ENCODE measurements at places on chromosomes 6 and 20.

- DNase-seq = no peak
Measured at GRCh38 chr6:43707767-43708166, 20.2 kb upstream of the MRPS18A start.

- DNase-seq = no peak
Measured at GRCh38 chr6:90297115-90297866, 648 bp upstream of the BACH2 start.

GRCh38 chr6:168160506-168161370 lies 81.7 kb upstream of the FRMD1 start:
- DNase-seq = no peak

DNA sequence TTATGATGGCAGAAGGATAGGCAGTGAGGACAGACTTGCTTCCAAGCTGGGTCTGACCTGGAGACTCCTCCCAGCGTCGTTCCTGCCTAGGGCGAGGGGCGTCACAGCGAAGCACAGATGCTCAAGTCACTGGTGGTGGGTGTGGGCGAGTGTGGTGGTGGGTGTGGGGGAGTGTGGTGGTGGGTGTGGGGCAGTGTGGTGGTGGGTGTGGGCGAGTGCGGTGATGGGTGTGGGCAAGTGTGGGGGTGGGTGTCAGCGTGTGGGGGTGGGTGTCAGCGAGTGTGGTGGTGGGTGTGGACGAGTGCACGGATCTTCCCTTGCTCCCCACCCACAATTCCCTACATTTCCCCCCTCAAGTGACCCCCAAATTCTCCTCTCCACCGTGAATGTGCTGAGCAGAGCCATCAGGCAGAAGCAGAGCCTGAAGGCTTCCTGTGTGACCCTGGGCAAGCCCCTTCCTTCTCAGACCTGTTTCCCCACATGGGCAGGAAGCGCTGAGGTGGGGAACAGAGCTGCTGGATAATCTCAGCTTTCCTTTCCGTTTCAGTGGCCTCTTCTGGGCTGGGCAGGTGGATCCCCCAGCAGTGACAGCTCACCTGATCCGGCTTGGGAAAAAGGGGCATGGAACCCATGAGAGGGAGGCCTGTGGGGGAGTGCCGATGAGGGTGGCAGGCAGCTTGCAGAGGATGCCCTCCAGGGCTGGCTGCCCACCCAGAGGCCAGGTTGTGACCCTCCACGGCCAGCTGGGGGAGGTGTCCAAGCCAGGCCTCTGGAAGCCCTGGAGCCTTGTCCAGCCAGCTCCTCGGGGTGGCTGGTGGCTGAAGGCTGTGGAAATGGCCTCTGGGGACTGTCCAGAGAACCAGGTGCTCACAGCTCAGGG lies 42.9 kb downstream of the RSPO4 start:
- DNase-seq = no peak

- no peak for DNase-seq
Measured at GRCh38 chr6:42440778-42441696, 10.7 kb downstream of the TRERF1 start.

GRCh38 chr20:3768342-3769130 lies 983 bp upstream of the ADISSP start:
- DNase-seq = peak; percentile 75

GRCh38 chr20:62784497-62784896 lies 11.8 kb upstream of the MRGBP start:
- no peak for DNase-seq

- peak; percentile 59 for DNase-seq
Measured at GRCh38 chr6:11144393-11144851, 32.9 kb upstream of the ERVFRD-1 start.

- DNase-seq = no peak
Measured at GRCh38 chr20:43925801-43926200, 11.1 kb downstream of the TOX2 start.

DNA sequence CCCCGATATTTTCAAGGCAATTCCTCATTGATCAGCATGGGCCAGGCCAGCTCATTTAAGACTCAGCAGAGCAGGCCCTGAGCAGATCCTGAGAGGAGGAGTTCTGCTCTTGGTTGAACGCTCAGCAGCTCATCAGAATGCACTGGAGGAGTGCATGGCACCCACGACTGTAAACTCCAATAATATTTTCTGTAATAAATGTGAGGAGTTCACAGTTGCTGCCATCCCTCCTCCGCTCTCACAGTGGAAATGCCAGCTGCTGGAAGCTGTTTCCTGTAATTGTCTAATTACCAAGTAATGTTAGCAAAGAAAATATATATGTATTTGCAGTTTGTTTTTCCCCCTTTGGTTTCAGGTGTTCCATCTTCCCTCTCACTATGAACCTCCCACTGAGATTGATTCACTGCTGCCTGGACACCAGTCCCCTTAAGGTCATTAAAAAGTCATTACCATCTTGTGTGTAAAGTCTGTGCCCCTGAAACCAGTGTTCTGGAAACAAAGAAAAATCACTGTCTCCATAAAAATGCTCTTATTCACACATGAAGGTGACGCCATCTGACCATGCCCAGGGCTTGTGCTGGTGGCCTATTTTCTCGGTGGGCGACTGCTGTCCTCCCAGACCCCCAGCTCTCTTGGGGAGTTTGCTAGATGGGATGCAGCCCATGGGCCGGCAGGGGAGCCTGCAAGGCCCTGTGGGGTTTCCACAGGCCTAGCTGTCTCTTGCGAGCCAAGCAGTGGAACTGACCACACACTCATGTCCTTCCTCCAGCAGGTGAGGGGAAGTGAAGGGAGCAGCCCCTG lies 374.2 kb downstream of the ZFAND3 start:
- DNase-seq = no peak

DNA sequence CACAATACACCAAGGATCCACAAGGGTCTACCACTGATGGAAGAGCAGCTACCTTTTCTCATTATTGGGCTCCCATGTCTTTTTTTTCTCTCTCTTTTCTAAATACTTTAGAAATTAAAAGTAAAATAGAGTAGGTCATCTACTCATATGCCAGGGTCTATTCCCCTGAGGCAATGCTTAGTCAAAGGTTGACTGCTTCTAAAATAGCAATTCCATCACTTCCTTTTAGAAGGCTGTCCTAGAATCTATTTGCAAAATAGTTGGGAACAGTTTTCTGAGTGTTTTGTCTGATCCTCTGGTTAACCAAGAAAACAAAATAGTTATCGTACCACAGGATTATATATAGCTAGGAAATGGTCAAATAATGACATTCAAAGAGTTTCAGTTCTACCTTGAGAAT lies 174.1 kb downstream of the COL21A1 start:
- DNase-seq = no peak

DNA sequence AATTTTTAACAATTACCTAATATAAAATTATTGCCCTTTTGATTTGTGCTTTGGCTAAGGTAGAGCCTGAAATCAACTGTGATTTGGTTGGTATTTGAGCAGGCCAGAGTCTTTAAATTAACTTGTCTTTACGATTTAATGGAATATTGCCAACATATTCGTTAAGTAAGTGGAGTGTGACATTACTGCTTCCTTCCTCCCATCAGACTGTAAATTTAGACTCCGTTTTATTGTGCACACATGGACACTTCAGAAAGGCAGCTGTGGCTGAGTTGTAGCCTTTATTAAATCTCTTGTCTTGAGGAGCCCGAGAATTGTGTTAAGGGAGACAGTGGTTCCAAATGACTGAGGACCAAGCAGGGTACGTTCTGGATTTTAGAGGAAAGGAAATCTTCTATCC lies 57.4 kb downstream of the CAP2 start:
- DNase-seq = no peak

DNA sequence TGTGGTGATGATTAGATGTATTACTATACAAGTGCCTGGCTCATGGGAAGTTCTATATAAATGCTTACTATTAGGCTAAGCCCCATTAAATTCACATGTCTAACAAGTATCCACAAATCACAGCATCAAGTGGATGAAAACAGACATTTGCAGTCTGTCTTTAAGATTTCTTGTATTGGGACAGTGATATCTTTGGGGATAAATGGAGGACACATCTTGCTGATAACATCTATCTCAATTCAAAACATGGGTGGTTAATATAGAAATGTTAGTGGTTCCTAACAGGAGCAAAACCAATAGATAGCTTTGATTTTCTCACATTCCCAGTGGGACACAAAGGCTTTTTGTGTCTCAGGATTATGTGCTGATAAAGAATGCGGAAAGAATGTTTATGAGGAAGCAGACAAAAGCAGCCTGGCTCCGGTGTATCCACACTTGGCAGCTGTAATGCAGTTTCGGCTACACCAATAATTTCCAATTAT lies 29.3 kb downstream of the PTPRK start:
- DNase-seq = no peak

DNA sequence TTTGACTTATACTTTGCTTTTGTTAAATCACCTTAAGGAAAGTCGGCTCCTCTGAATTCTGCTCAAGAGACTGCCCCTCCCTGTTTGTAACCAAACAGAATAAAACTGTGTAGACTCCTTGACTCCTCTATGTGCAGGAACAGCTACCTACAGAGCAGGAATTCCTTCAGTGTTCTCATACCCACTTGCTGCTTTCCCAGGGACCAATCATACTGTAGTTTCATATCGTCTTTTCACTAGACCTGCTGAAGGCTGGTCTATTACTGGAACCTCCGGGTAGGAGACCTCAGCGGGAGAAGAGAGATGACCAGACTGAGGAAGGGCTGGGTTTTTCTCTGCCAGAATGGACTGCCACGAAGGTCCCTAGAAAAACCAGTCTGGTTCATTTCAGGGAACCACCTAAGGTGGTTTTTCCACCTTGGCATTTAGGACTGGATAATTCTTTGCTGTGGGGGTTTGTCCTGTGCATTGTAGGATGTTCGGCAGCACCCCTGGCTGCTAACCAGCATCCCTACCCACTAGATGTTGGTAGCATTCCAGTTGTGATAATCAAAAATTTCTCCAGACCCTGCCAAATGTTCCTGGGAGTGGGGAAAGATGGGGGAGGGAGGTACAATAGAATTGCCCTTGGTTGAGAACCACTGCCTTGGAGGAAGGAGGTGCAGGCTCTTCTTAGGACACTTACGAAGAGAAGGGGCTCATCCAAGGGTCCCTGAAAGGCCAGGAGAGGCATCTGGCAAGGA lies 80.5 kb downstream of the DNAAF9 start:
- no peak for DNase-seq

- DNase-seq = no peak
Measured at GRCh38 chr20:34164381-34164984, 52.4 kb upstream of the EIF2S2 start.

GRCh38 chr6:339480-339879 lies 47.2 kb downstream of the DUSP22 start:
- DNase-seq = no peak

GRCh38 chr6:142518761-142519160 lies 217.0 kb downstream of the ADGRG6 start:
- no peak for DNase-seq

DNA sequence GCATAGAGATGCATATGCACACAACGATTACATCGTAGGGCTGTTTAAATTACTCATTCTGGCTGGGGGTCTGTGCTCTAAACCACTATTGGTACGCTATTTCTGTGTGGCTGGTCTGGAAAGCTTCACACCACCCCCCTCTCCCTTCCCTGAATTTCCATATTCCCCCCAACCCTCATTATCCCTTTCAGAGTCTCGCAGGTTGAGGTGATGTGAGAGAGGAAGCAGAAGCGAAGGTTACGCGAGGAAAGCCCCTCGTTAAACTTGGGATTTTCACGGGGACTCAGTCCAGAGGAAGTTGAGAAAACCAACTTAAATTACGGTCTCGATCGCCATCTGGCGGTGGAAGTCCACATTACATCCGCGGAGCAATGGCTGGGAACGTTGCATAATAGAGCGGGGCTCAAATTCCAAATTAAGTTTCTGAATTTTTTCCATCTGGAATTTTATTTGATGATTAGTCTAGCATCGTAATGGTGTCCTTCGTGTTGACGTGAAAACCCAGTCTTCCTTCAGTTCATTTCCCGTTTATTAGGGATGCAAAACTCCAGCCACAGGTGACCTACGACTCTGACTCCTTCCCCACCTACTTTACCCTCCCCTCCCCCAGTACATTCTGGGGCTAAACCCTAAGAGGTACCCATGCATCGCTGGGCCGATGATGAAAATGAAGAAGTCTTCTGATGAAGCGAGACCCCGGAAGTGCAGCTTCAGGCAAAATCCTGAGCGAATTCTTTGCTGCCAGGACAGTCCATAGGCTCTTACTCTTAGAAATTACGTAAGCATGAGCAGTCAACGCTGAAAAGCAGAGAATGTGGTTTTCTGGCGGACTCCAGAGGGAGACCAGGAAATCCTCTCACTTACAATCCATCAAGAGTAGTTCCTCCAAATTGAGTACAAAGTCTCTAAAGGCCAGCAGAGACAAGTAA lies 19.7 kb downstream of the HLA-DOB start:
- peak; percentile 64 for DNase-seq

GRCh38 chr6:76420094-76420493 lies 347.6 kb upstream of the IMPG1 start:
- DNase-seq = no peak

DNA sequence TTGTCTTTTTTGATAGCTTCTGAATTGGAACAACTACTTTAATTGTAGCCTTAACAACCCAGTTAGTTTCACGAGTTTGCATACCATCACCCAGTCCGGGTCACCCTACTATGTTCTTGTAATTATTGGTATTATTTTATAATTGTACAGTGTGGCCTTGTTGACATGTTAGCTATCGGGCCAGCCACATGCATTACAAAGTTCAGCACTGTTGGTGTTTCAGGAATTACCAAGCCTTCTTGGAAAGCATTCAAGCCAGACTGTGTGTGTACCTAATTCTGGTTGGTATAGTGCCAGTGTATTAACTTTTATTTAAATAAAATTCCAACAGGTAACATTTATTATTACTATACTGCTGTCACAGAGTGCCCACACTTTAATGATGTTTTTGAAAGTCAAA lies 150.9 kb downstream of the JARID2 start:
- DNase-seq = no peak

DNA sequence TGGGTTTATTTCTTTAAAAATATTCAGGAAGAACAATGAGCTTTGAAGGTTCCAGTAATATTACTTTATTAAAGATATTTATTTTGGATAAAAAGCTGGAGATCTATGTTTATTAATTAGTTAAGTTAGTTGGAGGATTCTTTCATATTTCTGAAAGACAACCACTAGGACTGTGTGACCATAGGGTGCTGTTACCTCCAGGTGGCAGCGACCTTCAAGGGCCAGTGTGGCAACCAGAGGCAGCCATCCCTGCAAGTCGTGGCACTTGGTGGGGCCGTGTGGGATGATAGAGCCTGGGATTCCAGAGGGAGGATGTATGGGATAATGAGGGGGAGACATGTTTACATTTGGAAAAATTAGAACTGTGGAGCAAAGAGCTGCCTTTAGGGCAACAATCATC lies 95.5 kb upstream of the SCP2D1 start:
- no peak for DNase-seq

- no peak for DNase-seq
Measured at GRCh38 chr6:134373993-134374392, 56.1 kb upstream of the SGK1 start.

GRCh38 chr6:126170978-126171382 lies 168.9 kb upstream of the CENPW start:
- no peak for DNase-seq

GRCh38 chr6:127496471-127496870 lies 22.7 kb downstream of the MTCL3 start:
- DNase-seq = no peak

- no peak for DNase-seq
Measured at GRCh38 chr6:85394853-85395538, 54.9 kb upstream of the NT5E start.

GRCh38 chr6:169215201-169215681 lies 38.4 kb downstream of the THBS2 start:
- DNase-seq = no peak
